GM18507 (cell line): ENCODE measurements at places on chromosomes 7 and 10.

- no peak for DNase-seq
Measured at GRCh38 chr7:127652333-127653248, 597 bp downstream of the SND1 start.

GRCh38 chr7:80542398-80542797 lies 30.5 kb upstream of the GNAT3 start:
- DNase-seq, result no peak

GRCh38 chr7:36232971-36233550 lies 80.0 kb downstream of the EEPD1 start:
- DNase-seq, result no peak

DNA sequence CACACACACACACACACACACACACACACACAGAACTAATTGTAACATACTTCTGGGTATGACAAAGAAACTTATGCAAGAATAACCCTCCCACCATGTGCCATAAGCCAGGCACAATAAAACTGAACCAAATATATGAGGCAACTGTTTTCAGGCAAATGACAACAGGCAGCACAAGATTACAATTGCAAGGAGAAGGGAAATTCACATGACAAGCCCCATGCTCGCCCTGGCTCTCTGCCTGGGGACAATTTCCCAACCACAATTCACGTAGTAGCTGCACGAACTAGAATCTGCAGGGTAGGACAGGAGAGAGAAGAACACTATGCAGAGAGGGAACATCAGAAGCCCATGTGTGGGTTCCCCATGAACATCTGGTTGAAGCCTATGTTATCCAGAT lies 143.3 kb downstream of the CALN1 start:
- no peak for DNase-seq

- no peak for DNase-seq
Measured at GRCh38 chr7:29099896-29100847, 46.2 kb downstream of the CPVL start.

- no peak for DNase-seq
Measured at GRCh38 chr7:80309971-80310549, 175.4 kb downstream of the GNAI1 start.

- DNase-seq, result peak; percentile 7
Measured at GRCh38 chr7:96837593-96837992, 127.9 kb upstream of the SEM1 start.

DNA sequence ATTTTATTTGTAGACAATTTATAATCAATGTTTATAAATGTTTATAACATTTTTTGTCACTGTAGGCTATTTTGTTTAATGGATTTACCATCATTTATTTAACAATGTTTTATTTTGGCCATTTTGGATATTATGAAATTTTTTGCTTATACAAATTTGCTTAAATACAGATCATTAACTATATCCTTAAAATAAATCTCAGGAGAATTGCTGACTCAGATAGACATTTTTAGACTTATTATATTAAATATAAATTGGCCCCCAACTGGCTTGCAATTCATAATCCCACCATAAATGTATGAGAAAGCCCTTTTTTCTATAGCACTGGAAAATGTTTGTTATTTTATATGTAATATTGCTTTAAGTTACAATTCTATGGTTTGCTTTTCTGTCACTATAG lies 3.8 kb upstream of the CLRN3 start:
- no peak for DNase-seq

GRCh38 chr7:45159296-45159695 lies 1.7 kb downstream of the RAMP3 start:
- DNase-seq, result no peak

- no peak for DNase-seq
Measured at GRCh38 chr7:53603461-53603860, 568.0 kb downstream of the POM121L12 start.

DNA sequence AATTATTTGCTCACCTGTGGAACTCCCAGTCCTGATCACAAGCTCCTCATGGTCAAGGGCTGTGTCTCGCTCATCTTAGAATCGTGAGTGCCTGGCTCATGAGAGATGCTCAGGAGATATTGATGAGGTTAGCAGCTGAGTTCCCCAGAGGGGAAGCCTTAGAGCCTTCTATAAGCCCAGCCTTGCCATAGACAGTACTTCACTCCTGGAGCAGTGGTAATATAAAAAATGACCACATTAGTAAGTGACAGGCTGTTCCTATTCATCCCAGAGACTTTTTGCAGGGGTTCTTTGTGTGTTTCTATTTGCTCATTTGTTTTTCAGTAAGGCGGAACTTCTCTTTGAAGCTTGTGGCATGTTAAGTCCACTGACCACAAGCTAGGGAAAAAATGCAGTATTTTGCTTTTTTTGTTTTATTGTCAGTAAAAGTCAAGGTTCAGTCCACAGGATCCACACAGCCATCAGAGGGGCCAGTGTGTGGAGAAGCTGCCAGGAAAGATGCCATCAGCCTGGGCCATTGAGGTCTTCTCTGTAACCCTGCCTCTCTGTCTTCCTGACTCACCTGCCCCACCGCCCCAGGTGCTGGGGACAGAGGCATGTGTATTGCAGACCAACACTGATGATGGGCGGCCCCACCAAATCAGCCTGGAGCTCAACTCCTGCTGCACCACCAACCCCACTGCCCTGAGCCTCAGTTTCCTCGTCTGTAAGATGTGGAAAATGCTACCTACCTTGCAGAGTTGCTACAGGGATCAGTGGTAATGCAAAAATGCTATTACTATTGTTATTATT lies 36.4 kb upstream of the JCAD start:
- no peak for DNase-seq

DNA sequence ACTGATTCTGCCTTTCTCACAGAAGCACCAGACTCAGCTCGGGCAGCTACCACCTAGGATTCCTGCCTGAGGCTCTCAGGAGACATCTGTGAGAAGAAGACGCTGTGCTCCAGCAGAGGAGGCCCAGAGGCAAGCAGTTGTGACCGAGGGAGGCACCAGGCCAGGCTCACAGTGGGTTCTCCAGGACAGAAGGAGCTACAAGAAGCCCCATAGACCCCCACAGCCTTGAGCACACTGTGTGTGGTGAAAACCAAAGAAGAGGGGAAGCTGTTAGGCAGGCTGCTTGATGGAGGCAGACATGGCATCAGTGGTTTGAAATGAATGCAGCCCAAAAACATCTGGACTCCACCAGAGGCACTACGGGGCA lies 198.8 kb downstream of the GRID1 start:
- DNase-seq, result no peak

DNA sequence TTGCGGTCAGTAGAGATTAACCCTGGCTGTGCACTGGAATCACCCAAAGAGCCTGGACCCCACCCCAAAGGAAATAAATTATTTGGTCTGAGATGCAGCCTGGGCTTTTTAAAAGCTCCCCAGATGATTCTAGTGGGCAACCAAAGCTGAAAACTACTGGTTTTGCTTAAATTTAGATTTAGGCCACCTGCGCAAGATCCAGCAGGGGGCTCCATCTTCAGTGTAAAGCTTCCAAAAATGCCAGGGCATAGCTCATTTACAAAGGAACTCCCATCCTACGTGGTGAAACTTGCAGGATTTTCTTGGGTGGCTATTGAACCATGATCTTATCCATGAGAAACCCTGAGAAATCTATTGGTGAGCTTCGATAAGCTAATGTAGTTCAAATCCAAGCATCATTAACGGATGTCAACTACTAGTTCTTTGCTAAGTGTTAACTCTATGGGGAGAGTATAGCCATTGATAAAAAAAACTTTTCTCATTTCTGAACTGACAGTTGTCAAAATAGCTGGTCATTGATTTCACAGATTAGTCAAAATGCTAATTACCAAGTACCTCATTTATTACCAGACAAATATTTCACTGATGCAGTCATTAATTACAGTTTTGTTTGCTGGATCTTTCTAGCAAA lies 315.3 kb downstream of the LHFPL3 start:
- no peak for DNase-seq

- DNase-seq, result no peak
Measured at GRCh38 chr7:80128918-80129317, 5.7 kb upstream of the GNAI1 start.

GRCh38 chr7:55571511-55572377 lies 558 bp downstream of the VOPP1 start:
- DNase-seq, result no peak

GRCh38 chr7:67855322-67855721 lies 858.7 kb downstream of the TYW1 start:
- no peak for DNase-seq

GRCh38 chr10:132868995-132869394 lies 73.4 kb downstream of the CFAP46 start:
- DNase-seq, result no peak

GRCh38 chr10:123240776-123241175 lies 86.6 kb downstream of the BUB3 start:
- no peak for DNase-seq

- no peak for DNase-seq
Measured at GRCh38 chr7:101172005-101172853, 6.9 kb upstream of the VGF start.

- peak; percentile 32 for DNase-seq
Measured at GRCh38 chr10:68163735-68164134, 54.4 kb downstream of the MYPN start.

DNA sequence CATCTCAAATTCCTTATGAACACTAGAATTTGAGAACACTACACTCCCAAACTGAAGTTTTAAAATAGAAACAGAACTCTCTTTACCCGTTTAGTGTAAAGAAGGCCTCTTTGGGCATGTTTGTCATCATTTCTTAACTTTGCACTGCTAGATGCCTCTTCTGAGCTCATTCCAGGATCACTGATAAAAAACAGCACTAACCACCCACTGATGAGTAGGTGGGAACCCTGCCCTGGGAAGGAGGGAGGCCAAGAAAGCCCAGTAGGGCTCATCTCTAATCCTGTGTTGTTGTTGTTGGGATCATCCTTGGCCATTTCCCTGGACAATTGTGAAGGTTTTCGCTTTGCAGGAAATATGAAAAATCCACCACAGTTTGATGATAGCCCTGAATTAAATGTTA lies 68.2 kb downstream of the CUBN start:
- DNase-seq, result no peak

- no peak for DNase-seq
Measured at GRCh38 chr7:69526570-69526969, 71.7 kb upstream of the AUTS2 start.
